ENCODE measurements at places on chromosomes 5 and 9.

DNA sequence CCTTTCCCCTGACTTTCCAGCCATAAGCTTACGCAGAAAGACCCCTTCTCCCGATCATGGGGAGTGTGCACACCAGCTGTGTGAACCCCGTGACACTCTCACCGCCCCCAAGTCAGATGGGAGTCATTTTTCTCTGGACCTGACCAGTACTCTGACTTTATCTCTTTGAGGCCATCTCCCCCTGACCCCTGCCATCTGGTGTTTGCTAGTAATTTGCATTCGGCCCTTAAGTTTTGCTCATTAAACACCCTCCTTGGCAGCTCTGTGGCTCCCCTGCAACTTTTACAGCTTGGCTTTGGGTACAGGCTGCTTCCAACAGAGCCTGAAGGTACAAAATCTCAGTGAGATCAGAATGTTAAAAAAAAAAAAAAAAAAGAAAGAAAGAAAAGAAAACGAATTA is 43.9 kb downstream of the PDZD2 start:
- DNase-seq = no peak

- no peak for DNase-seq
These were observed 202.1 kb downstream of the MED10 start for GRCh38 chr5:6176102-6176693.

GRCh38 chr5:73434907-73435306 is 13.7 kb downstream of the FOXD1 start:
- no peak for DNase-seq

DNA sequence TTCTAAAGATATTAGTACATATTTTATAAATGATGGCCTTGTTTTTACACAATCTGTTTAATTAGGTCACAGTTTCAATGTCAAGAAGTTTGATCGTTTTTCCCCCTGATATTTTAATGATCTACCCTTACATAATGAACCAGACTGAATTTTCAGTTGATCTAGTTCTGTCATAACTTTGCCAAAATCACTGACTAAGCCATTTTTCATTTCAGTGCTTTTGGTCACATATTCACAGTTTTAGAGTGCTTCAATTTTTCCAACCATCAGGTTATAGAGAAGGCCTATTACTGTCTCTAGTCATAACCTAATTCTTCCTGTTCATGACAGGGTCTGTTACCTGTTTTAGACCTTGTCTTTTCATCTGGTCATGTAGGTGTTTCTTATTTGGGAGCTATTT is 577.9 kb upstream of the PTPRD start:
- DNase-seq = no peak

DNA sequence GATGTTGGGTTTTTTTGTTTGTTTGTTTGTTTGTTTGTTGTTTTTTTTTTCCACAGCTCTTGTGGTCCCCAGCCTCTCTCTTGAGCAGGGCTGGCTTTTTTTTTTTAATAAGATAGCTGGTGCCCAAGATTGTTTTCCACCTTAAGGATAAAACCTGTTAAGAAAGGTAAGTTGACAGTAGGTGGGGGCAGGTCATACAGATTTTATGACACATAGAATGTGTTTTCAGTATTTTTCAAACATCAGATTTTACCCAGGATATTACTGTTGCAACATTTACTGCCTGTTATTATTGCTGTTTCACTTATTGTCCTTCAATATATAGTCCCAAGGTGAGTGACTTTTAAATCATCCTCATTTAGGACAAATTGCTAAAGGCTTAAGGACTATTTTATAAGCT is 3.9 kb upstream of the IL7R start:
- no peak for DNase-seq

- no peak for DNase-seq
These were observed 55.1 kb downstream of the ABCA1 start for GRCh38 chr9:104872656-104873488.

GRCh38 chr9:77954013-77954665 is 77.5 kb downstream of the GNAQ start:
- no peak for DNase-seq

- DNase-seq = no peak
These were observed 13.3 kb downstream of the CNOT8 start for GRCh38 chr5:154871734-154872133.

DNA sequence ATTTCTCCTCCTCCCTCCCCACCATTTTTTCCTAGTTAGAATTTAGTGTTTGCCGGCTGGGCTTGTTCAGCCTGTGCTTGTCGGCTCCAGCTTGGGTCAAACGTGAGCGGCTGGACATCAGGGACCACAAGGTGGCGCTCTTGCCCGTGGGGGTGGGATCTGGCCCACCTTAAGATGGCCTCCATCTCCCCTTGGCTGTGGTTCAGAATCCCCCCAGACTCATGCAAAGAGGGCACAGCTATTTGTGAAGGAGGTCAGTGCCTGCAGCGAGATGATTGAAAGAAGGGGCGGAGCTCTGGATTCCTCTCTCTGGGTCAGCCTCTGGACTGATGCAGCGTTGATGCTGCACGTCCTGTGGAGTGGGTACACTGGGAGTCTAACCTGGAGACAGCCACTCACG is 283.3 kb upstream of the TUT7 start:
- DNase-seq = no peak

- no peak for DNase-seq
These were observed 38.0 kb upstream of the OSMR start for GRCh38 chr5:38807570-38808483.

- DNase-seq = no peak
These were observed 241.9 kb upstream of the TLE4 start for GRCh38 chr9:79329861-79330260.

GRCh38 chr5:61328791-61329549 is 3.1 kb upstream of the ZSWIM6 start:
- DNase-seq = no peak

- no peak for DNase-seq
These were observed 169.4 kb upstream of the ANKRD55 start for GRCh38 chr5:56402266-56403220.

DNA sequence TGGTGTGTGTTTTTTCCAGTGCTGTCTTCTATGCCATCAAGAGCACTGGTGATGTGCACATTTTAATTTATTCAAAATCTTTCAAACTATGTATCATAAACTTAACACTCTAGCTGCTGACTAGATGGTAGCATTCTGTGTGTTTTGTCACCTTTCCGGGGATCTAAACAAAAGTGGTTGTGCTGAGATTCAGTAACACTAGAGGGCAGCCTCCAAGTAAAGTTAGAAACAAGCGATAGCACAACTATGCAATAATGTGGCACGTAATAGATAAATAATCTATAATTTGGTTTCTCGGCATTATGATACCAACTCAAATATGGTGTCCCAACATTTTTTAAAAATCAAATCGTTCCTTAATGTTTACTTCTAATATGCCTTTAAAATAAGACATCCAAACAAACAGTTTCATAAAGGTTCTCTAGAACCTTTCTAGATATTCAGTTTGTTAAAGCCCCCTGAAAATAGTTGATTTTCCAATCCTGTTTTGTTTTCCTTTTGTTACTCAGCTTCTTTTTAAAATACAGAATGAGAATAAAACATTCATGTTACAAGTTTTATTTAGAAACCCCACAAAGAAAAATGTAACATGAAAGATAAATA is 16.9 kb downstream of the SEMA6A start:
- no peak for DNase-seq

- DNase-seq = no peak
These were observed 11.0 kb downstream of the HAVCR1 start for GRCh38 chr5:157047898-157048297.

GRCh38 chr5:180047667-180048066 is 23.9 kb downstream of the RNF130 start:
- DNase-seq = no peak

GRCh38 chr5:147534172-147534951 is 24.5 kb upstream of the DPYSL3 start:
- DNase-seq = no peak

- DNase-seq = no peak
These were observed 102.2 kb downstream of the ADAMTS12 start for GRCh38 chr5:33789567-33789957.

GRCh38 chr5:61402244-61402823 is 70.3 kb downstream of the ZSWIM6 start:
- DNase-seq = no peak

GRCh38 chr9:109574061-109574882 is 76.2 kb upstream of the PTPN3 start:
- DNase-seq = no peak

DNA sequence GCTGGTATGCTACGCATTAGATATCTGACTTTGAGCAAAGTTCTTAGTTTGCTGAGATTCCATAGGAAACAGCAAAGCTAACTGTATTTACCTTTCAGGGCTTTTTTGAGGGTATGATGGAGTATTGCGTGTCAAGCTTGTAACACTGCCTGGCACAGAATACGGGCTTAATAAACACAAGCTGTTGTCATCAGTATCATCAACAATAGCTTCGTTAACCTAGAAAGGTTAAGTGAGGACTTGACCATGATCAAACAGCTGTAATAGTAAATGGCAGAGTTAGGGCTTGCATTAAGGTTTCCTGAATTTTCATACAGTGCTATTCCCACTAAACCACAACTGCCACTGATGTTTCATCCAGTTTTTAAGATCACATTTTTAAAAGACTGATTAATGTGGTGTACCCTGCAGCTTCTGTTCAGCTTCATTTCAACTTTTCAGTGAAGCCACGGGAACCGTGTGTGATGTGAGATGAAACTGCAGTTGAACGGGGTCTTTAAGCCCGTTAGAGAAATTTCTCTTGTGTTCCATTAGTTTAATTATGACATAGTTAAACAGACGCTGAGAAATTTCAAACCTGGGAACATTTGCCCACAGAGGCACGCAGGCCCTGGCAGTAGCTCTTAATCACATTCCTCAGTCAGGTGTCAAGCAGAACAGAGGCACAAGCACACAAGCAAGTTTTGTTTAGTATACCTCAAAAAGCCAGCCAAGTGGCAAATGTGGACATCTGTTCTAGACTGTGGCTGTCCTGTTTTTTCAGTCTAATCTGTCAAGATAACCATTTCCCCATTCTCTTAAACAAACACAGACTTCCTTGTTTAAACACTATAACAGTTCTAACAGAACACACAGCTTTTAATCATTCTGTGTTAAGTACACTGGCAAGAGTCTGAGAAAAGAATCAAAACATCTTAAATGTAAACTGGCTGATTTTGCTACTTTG is 147.1 kb downstream of the ZNF608 start:
- no peak for DNase-seq

- no peak for DNase-seq
These were observed 337.5 kb upstream of the ADAMTSL1 start for GRCh38 chr9:18136354-18136994.

- DNase-seq = no peak
These were observed 47.8 kb downstream of the NR6A1 start for GRCh38 chr9:124723352-124723751.

DNA sequence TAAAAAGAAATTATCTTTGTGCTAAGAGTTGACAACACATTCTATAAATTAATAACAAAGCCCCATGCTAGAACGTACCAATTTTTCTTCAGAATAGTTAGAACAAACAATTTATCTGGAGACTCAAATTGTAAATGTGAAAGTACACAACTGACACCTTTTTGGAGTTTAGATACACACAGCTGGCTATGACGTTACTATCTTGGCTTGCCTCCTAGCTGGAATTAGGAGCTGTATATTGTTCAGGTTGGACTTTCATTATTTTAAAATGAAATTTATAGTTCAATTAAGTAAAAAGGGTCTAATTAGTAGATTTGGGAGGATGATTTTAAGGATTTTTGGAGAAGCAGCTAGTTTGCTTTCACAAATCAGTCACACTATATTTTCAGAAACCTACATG is 393.9 kb upstream of the RIOK2 start:
- DNase-seq = no peak

GRCh38 chr5:115419846-115420585 is 123.6 kb upstream of the CCDC112 start:
- no peak for DNase-seq

DNA sequence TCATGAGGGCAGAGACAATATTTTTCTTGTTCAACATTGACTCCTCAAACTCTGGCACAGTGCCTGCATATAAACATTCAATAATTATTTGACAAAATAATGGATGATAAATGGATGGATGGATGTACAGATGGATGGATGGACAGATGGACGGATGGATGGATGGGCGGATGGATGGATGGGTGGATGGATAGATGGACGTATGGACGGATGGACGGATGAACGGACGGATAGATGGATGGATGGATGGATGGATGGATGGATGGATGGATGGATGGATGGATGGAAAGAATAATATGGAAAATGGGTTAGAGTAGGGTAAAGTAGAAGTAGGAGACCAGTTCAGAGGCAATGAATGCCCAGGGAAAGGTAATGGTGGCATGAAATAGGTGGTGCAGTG is 589.2 kb downstream of the EBF1 start:
- no peak for DNase-seq

DNA sequence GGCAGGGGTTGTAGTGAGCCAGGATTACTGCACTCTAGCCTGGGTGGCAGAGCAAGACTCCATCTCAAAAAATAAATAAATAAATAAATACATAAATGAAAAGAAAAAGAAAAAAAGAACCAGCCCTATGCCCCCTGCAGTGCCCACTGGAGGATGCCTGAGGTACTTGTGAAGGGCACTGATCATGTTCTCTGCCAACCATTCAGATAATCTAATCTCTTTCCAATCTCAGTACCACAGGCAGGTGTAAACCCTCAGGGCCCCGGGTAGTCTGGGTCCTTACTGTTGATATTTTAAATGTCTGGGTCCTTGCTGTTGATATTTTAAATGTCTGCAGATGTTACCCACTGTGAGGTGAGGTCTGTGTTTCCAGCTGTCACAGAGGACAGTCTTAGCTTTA is 321.8 kb upstream of the ADCY2 start:
- no peak for DNase-seq

DNA sequence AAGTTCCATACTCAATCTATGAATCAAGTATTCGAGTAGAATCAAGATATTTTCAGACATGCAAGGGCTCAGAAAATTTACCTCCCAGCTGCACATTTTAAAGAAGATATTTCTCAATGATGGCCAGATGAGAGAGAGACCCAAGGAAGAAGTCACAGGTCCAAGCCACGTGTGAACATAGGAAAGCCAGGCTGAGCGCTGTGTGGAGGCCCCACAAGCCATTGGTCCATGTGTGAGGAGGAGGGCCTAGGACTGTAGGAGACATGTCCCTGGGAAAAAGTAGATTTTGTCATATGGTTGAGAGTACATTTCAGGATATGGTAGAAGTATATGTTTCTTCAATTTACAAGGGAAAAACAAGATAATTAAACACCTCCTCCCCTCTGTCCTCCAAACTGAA is 115.8 kb upstream of the RPS23 start:
- no peak for DNase-seq

DNA sequence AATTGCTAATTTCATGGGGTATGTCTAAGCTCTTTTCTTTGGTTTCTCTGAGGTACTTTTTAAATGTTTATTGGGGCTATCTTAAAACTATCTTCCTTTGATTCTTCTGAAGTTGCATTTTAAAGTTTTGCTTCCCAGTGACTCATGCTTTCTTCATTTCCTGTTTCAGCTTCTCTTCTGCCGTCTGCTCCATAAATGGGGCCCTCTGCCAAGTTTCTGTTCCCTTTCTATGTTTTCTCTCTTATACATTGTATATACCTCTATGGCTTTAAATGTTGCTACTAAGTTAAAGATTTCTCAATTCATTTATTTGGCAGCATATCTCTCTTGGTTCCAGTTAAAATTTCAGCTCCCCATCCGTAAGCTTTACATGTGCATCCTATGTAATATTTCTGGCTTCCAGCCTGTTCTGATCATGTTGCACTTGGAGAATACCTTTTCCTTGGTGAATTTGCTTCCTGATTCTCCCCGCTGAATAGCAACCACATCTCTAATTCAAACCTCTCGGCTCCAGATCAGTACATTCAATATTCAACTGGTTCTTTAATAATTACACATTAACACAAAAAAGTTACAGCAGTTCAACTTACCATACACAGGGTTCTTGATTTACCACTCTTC is 125.3 kb downstream of the ST8SIA4 start:
- no peak for DNase-seq

All from activated T-helper 1 cell treated with anti-CD3 and anti-CD28 coated beads, Interleukin-2, amount 50 U/mL, for 16 hours (primary cell).